ENCODE measurements at places on chromosomes 11 and 22. TPM values are rescaled to one million over a fixed set of nuclear protein-coding genes. Genes with fewer than 3 reads are reported as not detected.

- no peak for DNase-seq
Observed at GRCh38 chr22:22446517-22446916, 62.0 kb downstream of the ZNF280B start.

DNA sequence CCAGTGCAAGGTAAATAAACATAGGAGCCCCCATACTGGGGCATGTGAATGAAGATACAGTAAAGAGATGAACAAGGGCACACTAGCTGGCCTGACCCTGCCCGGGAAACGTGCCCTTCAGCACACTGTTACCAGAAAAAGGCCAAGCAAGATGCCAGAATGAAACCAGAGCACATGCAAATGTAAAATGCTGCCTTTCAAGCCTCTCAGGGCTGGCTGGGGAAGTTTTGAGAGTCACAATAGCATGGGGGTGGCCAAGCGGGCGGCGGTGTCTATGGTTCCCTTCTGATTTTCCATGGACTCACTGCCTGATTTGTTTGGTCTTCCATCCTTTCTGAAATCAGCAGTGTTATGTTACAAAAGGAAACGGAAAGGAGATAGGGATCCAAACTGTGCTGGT lies 18.9 kb upstream of the SUSD2 start:
- DNase-seq: no peak

GRCh38 chr11:70755410-70756158 lies 357.3 kb downstream of the CTTN start:
- DNase-seq: peak; percentile 85

GRCh38 chr11:59062602-59063529 lies 23.2 kb upstream of the GLYATL1B start:
- no peak for DNase-seq

DNA sequence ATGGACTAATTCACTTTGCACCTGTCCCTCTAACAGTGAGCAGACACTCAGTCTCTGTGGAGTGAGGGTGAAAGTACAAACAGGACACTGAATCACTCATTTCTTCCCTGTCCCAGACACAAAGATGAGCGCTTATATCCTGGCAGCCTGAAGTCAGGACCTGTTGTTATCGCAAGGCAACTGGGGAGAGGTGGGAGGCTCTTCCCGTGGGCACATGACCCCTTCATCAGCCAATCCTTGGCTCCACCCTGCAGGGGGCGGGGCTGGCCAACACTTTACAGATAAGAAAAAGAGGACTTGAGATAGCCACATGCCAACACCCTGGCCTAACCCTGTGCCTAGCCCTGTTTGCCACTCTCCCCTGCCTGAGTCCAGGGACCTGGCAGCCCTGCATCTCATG lies 29.5 kb upstream of the TESMIN start:
- DNase-seq: peak; percentile 6

DNA sequence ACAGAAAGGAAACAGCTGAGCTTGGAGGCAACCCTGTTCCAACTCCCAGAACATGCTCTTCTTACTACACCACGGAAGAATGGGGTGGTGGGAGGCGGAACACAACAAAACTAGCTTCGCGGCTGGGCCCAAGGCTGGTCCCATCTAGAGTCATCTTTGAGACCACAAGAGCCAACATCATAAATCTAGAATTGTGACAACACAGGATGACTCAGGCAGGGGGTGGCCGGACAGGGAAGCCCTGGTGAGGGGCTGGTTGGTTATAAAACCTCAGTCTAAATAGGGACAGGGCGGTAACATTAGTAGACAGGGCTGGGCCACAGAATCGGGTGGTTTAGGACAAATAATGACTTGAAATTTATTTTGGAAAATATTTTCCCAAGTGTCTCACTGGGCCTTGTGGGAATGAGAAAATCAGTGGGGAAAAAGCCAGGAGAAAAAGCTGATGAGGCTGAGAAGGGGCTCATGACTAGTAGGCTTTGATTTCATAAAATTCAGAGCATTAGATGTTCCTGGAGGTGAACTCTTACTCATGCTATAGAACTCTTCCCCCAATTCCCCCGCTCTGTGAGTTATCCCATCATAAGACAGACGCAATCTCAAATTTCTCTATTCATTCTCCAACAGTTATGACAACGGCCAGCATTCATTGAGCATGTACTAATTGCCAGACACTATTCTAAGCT lies 151.8 kb upstream of the TIMP3 start:
- peak; percentile 41 for DNase-seq

- DNase-seq: no peak
Observed at GRCh38 chr11:18111005-18111404, 5.1 kb upstream of the SAAL1 start.

- DNase-seq: no peak
Observed at GRCh38 chr22:38448945-38449745, 5.9 kb downstream of the KCNJ4 start.

MS4A4A gene
- 11.1 TPM for total RNA-seq

BACE1-AS gene
- 5.9 TPM for total RNA-seq

RDX gene
- 78.2 TPM for total RNA-seq

ISX gene
- total RNA-seq: not detected

TRIM29 gene
- 4.4 TPM for total RNA-seq

NCAPH2 gene
- 30.2 TPM for total RNA-seq

Data from lung (tissue), 17 donors.